ENCODE measurements at places on chromosomes 6 and 20.

- no peak for DNase-seq
Measured at GRCh38 chr6:104710543-104711335, 149.0 kb downstream of the HACE1 start.

- no peak for DNase-seq
Measured at GRCh38 chr6:15705981-15706380, 43.2 kb upstream of the DTNBP1 start.

- DNase-seq, result no peak
Measured at GRCh38 chr6:14974792-14975470, 270.9 kb upstream of the JARID2 start.

GRCh38 chr6:137706083-137706750 is 160.8 kb upstream of the TNFAIP3 start:
- DNase-seq, result no peak

DNA sequence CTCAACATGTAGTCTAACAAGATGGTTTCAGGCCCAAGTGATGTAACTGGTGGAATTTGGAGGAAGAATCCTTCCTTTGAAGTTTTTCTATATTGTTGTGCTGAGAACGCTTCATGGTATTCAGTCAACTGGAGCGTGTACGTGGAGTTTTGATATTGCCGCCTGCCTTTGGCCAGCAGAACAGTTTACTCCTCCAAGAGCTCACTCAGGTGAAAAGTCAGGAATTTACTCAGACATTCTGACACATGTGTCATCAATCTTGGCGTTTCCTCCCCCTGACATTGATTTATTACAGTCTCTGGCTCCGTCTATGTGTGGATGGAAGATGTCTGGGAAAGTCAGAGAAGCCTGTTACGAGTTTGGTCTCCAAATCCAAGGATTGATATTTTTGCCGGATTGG is 19.0 kb upstream of the TGM2 start:
- no peak for DNase-seq

DNA sequence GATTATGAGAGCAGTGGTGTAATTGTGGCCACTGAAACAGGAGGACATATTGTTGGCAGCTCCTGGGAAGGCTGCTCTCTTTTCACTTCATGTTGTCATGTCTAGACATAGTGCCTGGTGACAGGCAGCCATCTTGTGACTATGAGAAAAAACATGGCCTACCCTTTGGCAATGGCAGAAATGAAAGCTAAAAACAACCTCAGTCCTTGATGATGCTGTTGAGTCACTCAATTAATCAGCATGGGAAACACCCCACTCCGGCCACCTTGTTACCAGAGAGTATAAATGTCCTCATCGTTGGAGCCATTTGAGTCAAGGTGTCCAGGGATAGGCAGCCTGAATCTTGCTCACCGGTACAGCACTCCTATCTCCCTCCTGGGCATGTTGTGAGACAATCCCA is 31.2 kb upstream of the HMGA1 start:
- no peak for DNase-seq

DNA sequence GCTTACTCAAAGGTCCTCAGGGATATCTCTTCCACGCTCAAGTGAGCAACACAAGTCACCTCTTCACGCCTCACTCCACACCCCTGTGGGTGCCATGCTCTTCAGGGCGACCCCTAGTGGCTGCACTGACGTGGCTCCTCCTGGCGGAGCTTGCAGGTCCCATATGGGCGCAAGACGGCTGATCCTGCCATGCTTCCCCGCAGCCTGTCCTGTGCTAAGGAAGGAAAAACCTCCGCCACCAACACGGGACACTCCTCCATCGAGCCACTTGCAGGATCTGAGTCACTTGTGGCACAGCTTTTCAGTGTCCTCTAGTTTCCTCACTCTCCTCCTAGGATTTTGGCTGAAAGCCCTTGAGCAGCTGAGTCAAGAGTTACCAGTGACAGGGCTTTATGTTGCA is 90.7 kb downstream of the KHDC1L start:
- DNase-seq, result no peak

- no peak for DNase-seq
Measured at GRCh38 chr6:49698478-49698877, 14.9 kb downstream of the CRISP2 start.

- DNase-seq, result no peak
Measured at GRCh38 chr6:37487591-37488380, 11.9 kb downstream of the CCDC167 start.

GRCh38 chr6:97306544-97307320 is 23.7 kb upstream of the MMS22L start:
- no peak for DNase-seq

DNA sequence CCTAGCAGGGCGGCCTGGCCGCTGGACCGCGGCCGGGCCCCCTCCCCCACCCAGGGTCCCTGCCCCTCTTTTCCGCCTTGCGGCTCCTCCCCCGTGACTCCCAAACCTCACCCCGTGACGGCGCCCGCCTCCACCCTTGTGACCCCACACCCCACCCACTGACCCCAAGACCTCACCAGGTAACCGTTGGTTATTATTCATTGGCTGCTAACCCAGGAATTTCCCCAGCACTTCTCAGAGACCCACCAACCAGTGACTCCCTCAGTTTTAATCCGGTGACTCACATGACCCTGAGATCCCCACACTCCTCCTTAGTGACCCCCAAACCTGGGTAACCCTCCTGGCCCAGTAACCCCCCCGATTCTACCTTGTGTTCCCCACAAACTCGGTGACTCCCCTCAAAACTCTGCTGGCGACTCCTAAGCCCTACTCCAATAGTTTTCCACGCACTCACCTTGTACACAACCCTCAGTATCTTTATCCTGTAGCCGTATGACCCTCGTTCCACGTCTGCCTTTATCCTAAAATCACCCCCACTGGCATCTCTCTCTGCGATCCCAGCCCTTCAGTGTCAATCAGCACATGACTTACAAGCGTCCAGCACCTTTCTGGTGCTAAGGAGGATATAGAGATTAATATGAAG is 534 bp downstream of the ZNF76 start:
- no peak for DNase-seq

DNA sequence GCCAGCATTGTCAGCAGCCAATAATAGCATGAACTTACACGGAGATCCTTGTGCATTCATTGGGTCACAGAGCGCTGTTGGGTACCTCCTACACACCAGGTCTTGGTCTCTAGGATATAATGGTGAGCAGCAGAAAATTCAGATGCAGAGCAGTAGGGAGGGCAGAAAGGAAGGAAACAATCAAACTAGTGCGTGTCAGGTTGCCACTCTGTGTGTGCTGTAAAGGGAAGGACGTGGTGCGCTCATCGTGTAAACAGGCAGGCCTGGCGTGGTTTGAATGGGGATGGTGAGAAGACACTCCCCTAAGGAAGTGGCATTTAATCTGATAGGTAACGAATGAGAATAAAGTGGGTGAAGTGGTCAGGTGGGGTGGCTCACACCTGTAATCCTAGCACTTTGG is 336.4 kb downstream of the CDH26 start:
- DNase-seq, result no peak

- DNase-seq, result no peak
Measured at GRCh38 chr6:33567836-33568235, 12.2 kb downstream of the BAK1 start.

DNA sequence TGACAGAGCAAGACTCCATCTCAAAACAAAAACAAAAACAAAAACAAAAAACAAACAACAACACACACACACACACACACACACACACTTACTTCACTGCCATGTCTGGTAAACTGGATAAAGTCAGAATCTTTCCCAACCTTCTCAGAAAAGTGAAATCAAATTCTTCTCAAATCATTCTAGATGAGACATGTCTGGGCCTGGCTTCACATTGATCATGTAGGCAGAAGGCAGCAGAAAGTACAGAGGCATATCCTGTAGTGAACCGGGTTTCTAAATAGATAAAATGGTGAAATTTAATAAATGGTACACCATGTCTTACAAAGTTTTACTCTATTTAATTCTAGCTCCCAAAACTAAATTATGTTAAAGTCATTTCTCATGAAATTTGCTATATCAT is 14.9 kb upstream of the MRS2 start:
- no peak for DNase-seq

DNA sequence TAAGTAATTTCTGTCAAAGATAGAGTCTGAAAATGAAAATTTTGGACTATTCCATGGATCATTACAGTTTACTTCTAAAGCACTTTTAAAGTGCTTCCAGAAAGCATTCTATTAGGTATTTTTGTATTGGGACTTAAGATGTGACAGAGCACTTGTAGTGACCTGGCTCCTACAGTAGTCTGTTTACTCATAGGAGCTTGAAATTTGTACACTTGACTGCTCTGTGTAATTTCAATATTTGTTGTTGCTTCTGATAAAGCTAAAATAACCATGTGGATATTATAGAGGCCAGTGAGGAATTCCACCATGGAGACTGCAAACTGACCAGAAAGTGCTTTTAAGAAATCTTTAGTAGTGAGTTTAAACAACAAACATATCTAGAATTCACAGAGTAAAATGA is 10.3 kb downstream of the NFYA start:
- no peak for DNase-seq

DNA sequence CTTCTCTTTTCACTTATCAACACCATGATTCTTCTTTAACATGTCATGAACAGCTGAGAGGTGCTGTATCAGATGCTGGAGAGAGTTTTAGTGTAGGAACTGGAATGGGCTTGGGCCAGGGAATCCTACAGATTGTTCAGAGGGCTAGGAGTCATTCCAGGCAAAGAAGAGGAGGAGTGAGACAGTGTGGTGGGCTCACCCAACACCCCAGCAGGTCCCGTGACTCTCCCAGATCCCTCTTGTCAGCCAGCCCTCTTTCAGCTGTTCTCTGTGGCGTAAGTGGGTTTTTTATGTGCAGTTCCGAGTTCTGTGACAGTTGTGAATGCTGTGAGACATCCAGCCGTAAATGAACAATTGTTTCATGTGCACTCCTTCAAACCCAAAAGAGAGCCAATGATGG is 31.4 kb upstream of the CEP162 start:
- DNase-seq, result no peak

GRCh38 chr20:9978397-9979004 is 56.3 kb upstream of the ANKEF1 start:
- no peak for DNase-seq

- DNase-seq, result no peak
Measured at GRCh38 chr6:105941621-105942412, 144.3 kb upstream of the PRDM1 start.

DNA sequence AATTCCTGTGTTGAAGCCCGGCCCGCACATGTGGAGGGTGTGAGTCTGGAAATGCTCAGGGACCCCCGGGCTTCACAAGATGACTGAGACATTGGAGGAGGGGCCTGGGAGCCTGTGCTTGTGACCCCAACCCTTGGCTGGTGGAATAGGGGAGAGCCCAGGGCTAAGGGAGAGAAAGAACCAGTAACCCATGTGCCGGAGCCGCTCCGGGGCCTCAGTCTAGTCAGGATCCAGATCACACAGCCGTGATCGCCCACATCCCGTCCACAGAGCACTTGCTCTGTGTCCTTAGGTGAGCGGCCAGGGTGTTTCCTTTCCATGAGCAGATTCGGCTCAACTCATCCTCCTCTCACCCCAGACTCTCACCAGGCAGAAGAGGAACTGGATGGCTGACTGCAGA is 152.3 kb upstream of the RPS6KA2 start:
- DNase-seq, result no peak

DNA sequence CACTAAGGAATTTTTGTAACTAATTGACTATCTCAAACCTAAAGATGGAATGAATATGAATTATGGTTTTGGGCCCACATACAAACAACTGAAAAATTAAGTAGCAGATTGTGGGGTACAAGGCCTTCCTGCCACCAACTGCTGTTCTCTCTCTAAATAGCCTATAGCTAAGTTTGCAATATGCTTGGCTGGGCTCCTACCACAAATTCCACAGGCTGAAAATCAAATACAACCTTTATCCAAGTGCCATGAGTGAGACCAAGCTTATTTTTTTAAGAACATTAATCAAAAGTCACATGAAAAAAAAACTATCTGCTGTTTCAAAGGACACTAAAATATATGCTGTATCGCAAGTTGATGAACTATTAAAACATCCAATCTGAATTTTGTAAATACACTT is 52.1 kb downstream of the TENT5A start:
- DNase-seq, result no peak

GRCh38 chr20:47400685-47401084 is 44.2 kb upstream of the ZMYND8 start:
- no peak for DNase-seq

DNA sequence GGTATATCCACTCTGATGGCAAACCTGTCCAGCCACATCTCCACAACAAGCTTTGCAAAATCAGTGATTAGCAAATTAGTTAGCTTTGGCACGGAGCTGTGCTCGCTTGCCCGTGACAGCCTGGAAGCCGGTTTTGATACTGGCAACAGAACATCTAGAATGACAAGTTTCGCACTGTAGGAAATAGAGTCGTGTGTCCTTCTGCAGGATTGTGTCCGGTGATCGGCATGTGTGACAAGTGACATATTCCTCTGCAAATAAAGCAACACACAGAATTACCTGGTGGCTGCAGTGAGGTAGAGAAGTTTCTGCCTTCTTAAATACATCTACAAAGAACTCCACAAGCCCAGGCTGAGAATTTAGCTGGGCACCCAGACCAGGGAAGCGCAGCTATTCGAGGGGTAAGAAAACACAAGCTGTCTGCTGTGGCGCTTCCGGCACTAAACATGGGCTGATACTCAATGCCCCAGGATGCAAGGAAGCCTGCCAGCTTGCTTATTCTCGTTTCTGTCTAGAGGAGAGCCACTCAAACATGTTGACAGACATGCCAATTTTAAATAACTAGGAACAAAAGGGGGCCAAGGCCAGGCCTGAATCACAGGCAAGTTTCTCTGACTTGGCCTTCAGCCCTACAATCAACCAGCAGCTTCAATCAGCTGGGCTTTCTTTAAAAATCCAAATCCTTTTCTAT is 22.2 kb downstream of the EIF2S2 start:
- DNase-seq, result no peak

- no peak for DNase-seq
Measured at GRCh38 chr20:41040855-41041254, 12.2 kb downstream of the TOP1 start.

Data from mesothelial cell of epicardium (in vitro differentiated cells).